ENCODE measurements at places on chromosomes 11 and 22.

GRCh38 chr22:41290262-41291221 lies 4.6 kb upstream of the RANGAP1 start:
- DNase-seq = no peak

- DNase-seq = no peak
These were observed 87.1 kb upstream of the RAG2 start for GRCh38 chr11:36684840-36685801.

- DNase-seq = no peak
These were observed 239.5 kb downstream of the ST3GAL4 start for GRCh38 chr11:126594921-126595367.

GRCh38 chr11:70547821-70548670 lies 149.7 kb downstream of the CTTN start:
- no peak for DNase-seq

- no peak for DNase-seq
These were observed 22.3 kb downstream of the EIF4G2 start for GRCh38 chr11:10786451-10786850.

- DNase-seq = no peak
These were observed 10.0 kb upstream of the SCGB1D1 start for GRCh38 chr11:62179995-62180394.

DNA sequence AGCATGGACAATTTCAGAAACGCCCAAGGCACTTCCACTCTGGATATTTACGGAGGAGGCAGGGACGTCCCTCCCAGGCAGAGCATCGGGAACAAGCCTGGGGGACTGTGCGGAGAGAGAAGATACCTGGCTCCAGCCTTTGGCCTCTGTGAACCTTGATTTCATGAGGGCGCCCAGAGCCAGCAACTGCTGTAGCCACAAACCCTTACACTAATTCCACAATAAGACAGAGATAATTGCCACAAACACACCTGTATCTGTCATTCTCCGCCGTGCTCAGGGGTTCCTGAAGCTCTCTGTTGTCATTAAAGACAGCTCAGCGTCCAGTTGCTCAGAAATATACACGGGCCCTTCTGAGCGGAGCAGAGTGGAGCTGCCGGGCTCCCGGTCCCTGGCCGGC lies 1292.1 kb downstream of the TBC1D22A start:
- DNase-seq = no peak

DNA sequence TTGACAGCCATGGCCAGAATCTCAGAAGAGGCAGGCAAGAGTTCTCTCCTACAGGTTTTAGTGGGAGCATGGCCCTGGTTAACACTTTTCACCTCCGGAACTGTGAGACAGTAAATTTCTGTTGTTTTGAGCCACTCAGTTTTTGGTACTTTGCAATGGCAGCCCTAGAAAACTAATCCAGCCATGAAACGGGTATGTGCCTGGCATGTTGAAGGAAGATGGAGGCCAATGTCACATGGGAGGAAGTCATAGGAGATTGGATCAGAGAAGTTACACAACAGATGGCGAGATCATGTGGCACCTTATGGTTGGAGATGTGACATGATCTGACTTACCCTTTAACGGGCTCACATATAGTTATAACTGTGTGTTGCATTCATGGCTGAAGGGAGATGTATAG lies 63.2 kb upstream of the EED start:
- DNase-seq = no peak

DNA sequence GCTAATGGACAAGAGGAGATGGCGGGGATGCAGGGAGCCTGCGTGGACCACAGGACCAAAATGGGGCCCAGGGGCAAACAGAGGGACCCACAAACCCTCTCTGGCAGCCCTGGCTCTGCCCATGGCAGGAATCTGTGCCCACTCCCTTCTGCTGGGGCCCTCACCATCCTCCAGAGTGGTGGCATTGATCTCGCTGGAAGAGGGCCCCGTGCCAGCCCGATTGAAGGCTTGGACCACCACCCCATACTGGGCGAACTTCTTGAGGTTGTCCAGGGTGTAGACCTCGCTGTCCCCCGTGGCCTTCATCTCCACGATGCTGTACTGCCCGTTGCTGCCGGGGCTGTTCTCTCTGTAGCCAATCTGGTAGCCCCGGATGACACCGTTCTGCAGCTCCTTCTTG lies 137.1 kb downstream of the CEP164 start:
- DNase-seq = no peak

- DNase-seq = no peak
These were observed 382.9 kb downstream of the BRD1 start for GRCh38 chr22:49444781-49445180.

- no peak for DNase-seq
These were observed 35.6 kb upstream of the TH start for GRCh38 chr11:2207212-2207611.

Measured in retina (tissue), 1 donor.